ENCODE measurements at places on chromosomes 4 and X.

DNA sequence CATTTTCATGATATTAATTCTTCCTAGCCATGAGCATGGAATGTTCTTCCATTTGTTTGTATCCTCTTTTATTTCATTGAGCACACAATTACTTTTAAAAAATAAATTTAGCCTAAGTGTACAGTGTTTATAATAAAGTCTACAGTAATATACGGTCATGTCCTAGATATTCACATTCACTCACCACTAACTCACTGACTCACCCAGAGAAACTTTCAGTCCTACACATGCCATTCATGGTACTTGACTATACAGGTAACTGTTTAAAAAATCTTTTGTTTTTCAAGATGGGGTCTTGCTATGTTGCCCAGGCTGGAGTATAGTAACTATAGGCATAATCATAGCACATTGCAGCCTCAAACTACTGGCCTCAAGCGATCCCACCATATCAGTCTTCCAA, 348.1 kb downstream of the RAPGEF2 start:
- no peak for DNase-seq

DNA sequence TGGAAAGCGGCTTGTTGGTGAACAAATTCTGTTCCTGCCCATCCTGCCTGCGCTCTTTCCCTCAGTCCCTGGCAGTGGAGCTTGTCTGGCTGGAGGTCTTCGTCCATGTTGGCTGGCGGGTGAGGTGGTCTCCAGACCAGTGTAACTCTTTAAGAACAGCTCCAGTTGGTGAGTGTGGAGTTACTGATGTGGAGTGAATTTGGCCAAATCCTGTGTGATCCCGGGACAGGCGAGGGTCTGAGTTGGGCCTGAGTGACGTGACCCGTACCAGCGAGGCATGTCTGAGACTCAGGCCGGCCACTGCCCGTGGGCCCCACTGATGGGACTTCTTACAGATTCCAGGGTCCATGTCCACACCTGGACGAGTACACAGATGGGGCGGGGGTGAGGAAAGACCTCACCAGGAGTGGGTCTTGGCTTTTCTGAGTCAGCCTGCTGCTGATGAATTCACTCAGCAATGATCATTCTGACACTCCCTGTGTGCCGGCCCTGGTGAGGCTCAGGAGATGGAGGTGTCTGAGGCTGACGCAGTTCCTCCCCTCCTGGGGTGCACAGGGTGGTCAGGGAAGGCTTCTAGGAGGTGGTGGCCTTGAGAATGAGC, 45.5 kb downstream of the PSAPL1 start:
- no peak for DNase-seq

GRCh38 chr4:165458471-165458870, 79.7 kb downstream of the CPE start:
- DNase-seq = no peak

DNA sequence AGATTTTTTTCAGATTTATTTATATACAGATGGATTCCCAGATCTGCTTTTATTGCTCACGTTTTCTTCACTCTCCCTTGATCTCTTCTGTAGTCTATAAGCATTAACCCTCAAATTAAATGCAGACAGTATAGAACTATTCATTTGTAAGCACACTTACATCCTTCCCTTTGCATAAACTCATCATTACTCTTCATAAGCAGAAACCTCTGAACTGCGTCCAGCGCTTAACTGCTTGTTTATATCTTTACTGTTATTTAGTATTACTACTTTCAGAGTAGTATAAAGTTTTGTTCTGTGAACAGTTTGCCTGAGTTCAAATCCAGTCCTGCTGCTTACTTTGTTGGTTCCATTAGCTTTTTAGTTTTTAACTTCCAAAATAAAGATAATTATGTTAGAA, 132.9 kb downstream of the STIM2 start:
- DNase-seq = no peak

- no peak for DNase-seq
These were observed 175.6 kb upstream of the MAGEB2 start for GRCh38 chrX:30039768-30040167.

- no peak for DNase-seq
These were observed 93.1 kb downstream of the SORCS2 start for GRCh38 chr4:7285244-7286094.

DNA sequence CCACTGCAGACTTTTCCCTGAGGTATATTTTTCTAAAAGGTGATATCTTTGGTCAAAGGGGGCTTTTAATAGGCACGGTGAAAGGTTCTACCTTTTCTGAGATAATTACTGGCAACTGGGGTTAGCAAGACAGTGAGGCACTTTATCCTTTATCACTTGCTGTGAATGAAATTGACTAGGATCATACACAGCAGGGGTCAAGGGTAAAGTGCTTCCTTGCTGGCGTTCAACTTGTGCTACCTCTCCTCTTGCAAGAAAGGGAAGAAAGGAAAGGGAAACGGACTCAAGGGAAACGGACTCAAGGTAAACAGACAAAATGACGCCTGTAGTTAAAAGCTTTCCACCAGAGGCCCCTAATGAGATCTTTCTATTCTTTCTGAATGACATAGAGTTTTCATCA, 78.6 kb upstream of the RAPGEF2 start:
- DNase-seq = no peak

DNA sequence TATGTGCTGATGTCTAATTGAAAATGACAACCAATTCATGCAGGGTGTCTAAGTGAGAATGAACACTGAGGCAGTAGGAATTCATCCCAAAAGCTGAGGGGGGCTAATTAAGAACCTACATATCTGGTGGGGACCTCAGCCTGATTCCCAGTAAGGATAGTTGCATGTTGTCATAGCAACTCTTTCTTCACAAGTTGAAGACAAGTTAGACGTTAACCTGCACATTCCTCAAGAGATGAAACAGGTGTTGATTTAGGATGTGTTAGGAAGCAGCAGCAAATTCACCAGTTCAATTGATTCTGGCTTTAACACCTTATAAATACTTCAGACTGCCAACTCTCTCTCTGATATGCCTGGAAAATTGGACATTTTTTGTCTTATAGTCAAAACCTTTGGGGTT, 7.3 kb downstream of the FNIP2 start:
- DNase-seq = no peak

DNA sequence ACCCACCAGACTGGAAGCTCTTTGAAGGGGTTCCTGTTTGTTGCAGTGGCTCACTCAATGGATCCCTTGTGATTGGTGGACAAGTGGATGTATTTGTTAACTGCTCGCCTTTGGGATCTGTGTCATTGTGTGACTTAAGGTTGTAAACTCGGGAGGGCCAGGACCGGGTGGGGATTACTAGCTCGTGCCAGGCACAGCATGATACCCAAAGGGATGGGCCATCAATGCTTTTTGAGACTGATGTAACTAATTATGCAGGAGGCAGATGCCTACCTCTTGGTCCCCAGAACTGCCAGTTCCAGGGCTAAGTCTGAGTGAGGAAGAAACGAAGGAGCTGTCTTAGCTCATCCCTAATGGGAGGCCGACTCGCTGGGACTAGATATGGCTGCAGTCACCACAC, 27.7 kb downstream of the UTP14A start:
- no peak for DNase-seq

- DNase-seq = no peak
These were observed 114.0 kb downstream of the FHIP1A start for GRCh38 chr4:151522866-151523519.

GRCh38 chr4:77344001-77344400, 187.0 kb downstream of the CCNG2 start:
- DNase-seq = no peak

- peak; percentile 52 for DNase-seq
These were observed 5.6 kb upstream of the ABLIM2 start for GRCh38 chr4:8164194-8164565.

DNA sequence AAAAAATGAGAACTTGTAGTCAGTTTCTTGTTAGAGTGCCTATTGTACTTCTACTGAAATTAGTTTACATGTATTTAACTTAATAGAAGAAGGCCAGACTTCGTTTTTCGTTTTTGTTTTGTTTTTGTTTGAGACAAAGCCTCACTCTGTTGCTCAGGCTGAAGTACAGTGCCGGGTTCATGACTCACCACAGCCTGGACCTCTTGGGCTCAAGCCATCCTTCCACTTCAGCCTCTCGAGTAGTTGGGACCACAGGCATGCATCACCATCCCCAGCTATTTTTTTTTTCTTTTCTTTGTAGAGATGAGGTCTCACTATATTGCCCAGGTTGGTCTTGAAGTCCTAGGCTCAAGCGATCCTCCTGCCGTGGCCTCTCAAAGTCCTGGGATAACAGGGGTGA, 793.9 kb downstream of the ADGRL3 start:
- DNase-seq = no peak

DNA sequence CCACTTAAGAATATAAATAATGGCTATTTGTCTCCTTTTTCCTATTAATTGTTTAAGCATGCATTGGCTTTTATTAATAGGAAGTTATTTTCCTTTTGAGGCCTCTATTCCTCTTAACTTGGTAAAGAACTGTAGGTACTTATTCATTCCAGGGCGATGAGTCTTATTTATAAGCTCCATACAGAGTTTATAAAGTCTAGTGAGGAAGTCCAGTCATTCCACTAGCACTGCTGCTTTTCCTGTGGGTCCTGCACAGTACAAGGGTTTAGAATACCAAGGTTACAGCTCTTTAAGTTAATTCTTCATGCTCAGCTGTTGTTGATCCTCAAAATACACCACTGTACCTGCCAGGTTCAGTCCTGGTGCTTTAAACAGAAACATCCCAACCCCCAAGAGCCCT, 28.5 kb upstream of the WNK3 start:
- DNase-seq = no peak

DNA sequence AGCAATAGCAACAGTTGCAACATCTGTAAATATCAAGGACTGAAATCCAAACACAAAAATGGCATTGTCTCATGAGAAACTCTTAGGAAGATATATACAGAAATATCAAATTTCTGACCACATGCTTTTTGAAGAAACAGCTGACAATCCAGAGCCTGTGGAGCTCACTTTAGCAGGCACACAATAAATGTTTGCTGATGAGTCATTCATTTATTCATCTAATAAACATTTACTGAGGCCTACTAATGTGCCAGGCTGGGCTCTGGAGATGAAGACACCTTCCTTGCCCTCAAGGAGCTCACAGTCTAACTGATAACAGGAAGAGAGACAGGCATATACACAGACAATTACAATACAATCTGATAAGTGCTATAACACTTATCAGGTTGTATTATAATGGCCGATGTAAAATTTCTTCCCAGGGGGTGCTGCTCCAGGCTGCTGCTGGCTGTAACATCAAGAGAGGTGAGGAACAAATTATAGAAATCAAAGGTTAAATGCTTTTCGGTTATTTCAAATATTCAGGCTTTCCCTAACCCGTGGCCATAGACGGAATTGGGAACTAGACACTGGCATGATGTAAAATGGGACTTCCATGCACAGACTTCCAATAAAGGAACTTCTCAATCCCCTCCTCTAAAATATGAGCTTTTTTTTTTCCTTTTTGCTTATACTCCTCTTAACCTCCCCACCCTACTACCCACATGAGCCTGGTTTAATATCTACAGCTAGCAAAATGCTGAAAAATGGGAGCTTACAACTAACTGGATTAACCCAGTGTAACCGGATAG, 16.8 kb upstream of the ZCCHC13 start:
- DNase-seq = no peak

All from body of pancreas (tissue), 4 donors.